ENCODE measurements at places on chromosomes 4 and X. TPM values are rescaled to one million over a fixed set of nuclear protein-coding genes. Genes with fewer than 3 reads are reported as not detected.
A peak's percentile ranks its signal among the peaks of the same experiment; 100 is the strongest.

DNA sequence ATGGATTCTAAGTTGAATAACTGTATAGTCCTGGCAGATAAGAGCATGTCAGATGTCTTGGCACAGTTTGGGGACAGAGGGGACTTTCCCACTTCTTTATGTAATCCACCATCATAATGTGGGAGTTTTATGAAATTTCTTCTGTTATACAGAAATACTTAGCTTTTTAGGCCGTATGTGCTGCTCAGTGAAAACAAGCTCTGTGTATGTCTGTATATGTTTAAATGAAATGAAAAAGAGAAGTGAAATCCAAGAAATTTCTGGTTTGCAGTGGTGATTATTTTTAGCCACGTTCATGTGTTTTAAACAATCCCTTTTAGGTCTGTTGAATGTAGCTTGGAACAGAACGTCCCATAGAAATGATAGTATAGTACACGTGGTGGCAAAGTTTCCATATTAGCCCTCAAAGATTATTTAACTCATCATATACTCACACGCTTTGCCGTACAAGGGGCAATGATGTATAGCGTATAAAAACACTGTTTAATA lies 41.0 kb downstream of the GAB1 start:
- H3K36me3 ChIP-seq: no peaks in the 10 kb centered on the region
- H3K27ac ChIP-seq: no peak overlapping the region
- no peak overlapping the region for H3K4me3 ChIP-seq
- H3K27me3 ChIP-seq: no peaks in the 10 kb centered on the region
- peaks cover 57% of the 10 kb centered on the region for H3K4me1 ChIP-seq

The ETNPPL gene
- total RNA-seq: 86.2 TPM

DNA sequence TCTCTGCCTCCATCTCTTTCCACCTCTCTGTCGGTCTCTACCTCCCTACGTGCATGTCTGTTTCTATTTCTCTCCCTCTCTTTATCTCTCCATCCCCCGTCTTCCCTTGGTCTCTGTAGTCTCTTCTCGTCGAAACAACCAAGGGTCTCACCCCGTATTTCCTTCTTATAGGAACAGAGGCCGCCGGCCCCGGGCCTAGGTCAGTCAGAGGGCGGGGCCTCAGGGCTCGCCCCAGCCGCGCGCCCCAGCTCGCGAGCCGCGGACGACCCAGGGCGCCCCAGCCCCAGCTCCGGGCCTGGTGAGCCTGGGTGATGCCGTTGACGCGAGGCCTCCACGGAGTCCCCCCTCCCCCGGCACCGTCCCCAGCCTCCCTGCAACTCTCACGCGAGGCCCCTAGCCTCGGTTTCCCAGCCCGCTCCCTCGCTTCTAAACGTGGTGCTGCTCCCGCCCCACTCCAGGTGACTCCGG lies 6.6 kb downstream of the TIMM17B start:
- peaks cover 8% of the 10 kb centered on the region for H3K4me1 ChIP-seq
- H3K27me3 ChIP-seq: no peaks in the 10 kb centered on the region
- H3K36me3 ChIP-seq: peaks cover 4% of the 10 kb centered on the region
- H3K4me3 ChIP-seq: peak overlapping the region; percentile 88
- peak; percentile 71 for DNase-seq
- peak overlapping the region; percentile 94 for H3K27ac ChIP-seq

GRCh38 chrX:10352536-10352935 lies 195.8 kb downstream of the CLCN4 start:
- no peak overlapping the region for H3K27ac ChIP-seq
- no peak overlapping the region for H3K4me3 ChIP-seq
- DNase-seq: no peak
- no peaks in the 10 kb centered on the region for H3K36me3 ChIP-seq
- H3K4me1 ChIP-seq: no peaks in the 10 kb centered on the region
- no peaks in the 10 kb centered on the region for H3K27me3 ChIP-seq

The CSAG3 gene
- total RNA-seq: 0.40 TPM

DNA sequence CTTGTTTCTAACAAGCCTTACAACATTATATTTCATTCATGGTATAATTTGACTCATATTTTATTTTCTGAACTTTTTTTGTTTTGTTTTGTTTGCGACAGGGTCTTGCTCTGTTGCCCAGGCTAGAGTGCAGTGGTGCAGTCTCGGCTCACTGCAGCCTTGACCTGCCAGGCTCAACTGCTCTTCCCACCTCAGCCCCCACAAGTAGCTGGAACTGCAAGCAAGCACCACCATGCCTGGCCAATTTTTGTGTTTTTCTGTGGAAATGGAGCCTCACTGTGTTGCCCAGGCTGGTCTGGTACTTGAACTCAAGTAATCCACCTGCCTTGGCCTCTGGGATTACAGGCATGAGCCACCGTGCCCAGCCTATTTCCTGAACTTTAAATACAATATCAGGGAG lies 42.5 kb downstream of the GRID2 start:
- H3K4me1 ChIP-seq: no peaks in the 10 kb centered on the region
- no peak overlapping the region for H3K27ac ChIP-seq
- DNase-seq: no peak
- H3K27me3 ChIP-seq: no peaks in the 10 kb centered on the region

GRCh38 chr4:168441412-168441811 lies 38.9 kb downstream of the DDX60L start:
- no peak overlapping the region for H3K27ac ChIP-seq
- H3K4me1 ChIP-seq: peaks cover 8% of the 10 kb centered on the region
- no peak for DNase-seq
- H3K27me3 ChIP-seq: no peaks in the 10 kb centered on the region
- H3K4me3 ChIP-seq: no peak overlapping the region
- peaks cover 4% of the 10 kb centered on the region for H3K36me3 ChIP-seq

DNA sequence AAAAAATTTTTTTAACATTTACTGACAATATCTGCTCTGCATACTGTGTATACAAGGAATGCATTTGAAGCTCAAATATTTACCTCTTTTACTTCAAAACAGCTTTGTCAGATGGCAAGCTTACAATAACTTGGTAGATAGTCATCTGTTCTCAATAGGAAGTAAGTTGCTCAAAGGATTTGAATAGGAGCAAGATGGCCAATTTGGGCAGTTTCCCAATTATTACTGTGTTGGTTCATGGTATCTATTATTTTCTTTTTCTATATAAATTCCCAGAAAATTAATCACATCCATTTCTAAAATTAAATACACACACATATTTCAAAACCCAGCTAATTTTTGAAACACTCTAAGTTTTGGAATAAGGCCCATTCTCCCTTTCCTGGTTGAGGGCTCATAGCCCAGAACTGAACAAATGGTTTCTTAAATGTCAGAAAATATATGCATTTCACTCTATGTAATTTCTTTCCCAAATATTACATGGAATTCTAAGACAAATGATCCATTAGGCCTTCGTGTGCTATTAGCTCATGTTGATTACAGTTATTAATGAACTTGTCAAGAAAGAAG lies 60.2 kb upstream of the BLTP1 start:
- no peaks in the 10 kb centered on the region for H3K36me3 ChIP-seq
- DNase-seq: no peak
- no peak overlapping the region for H3K4me3 ChIP-seq

The BTK gene
- 0.34 TPM for total RNA-seq

All from type B pancreatic cell (in vitro differentiated cells).